Natural killer cell (primary cell): ENCODE measurements at places on chromosomes 4 and X. TPM values are rescaled to one million over a fixed set of nuclear protein-coding genes. Genes with fewer than 3 reads are reported as not detected.

The USP17L26 gene
- total RNA-seq = not detected

The H2BW2 gene
- 0.18 TPM for total RNA-seq

The CXorf51A gene
- not detected for total RNA-seq

The NLGN4X gene
- total RNA-seq = not detected

The ADGRL3 gene
- total RNA-seq = not detected

The SSX4 gene
- total RNA-seq = not detected

The SPANXA1 gene
- total RNA-seq = not detected

The APELA gene
- total RNA-seq = not detected

The XAGE2 gene
- total RNA-seq = not detected

The DNAAF6 gene
- total RNA-seq = not detected
